ENCODE measurements at places on chromosomes 2 and 18.

DNA sequence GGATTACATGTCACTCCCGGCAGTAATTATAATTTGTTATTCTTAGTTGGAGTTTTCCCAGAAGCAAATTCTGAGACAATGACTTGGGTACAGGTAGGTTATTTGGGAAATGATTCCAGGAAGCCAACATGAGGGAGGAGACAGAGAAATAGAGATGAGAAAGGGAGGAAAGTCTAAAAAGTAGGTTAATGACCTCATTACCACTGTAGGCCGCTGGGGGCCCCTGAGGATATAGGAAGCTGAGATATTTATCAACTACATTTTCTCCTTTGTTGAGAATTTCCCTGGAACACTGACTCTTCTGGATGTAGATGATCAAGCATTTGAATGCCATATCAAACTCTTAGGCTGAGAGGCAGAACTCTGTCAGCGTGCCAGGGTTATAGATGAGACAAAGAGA lies 284.3 kb downstream of the ICOS start:
- DNase-seq = no peak

GRCh38 chr2:174605687-174606086 lies 8.1 kb upstream of the WIPF1 start:
- DNase-seq = no peak

- no peak for DNase-seq
These were observed 439.1 kb downstream of the TGIF1 start for GRCh38 chr18:3889121-3889520.

- no peak for DNase-seq
These were observed 105.3 kb upstream of the PGAP1 start for GRCh38 chr2:197031803-197032202.
